Ovary (tissue), 10 donors: ENCODE measurements at places on chromosomes 7 and 10.
A peak's percentile ranks its signal among the peaks of the same experiment; 100 is the strongest.

- H3K27ac ChIP-seq, result no peak overlapping the region
- no peaks in the 10 kb centered on the region for H3K36me3 ChIP-seq
- DNase-seq, result no peak
- H3K4me1 ChIP-seq, result no peaks in the 10 kb centered on the region
- H3K27me3 ChIP-seq, result no peaks in the 10 kb centered on the region
Observed at GRCh38 chr7:126659124-126659523, 593.6 kb downstream of the GRM8 start.

DNA sequence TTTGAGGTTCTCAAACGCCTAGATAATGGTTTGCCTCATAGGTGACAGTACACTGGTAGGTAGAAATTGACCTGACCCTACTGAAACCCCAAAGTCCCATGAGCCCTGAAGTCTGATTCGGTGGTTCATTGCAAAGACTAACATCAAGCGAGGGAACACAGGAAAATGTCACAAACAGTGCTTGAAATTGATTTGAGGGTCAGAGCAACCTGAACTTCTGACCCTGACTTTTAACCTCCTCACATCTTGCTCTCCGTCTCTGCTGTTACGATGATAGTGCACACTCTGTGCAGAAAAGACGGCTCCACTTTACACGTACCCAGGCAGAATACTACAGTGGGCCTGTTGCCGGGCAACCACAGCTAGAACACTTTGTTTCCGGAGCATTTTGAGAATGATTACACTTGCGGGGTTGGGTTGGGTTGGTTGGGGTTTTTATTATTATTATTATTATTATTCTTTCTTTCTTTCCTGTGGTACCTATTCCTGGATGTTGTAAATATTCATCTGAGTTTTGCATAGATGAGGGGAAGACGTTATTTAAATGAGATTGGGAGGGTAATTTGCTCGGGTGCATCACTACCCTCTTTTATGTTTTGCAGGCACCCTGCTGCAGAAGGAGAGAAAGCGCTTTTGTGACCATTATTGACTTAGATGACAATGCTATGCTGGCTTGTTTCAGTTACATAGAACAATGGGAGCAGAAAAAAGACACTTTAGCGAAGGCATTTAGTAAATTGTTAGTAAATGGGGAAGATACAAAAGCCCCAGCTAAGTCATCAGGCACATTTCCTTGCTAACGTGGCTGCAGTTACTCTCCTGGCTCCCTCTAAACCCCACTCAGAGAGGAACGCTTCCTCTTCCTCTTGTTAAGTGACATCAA lies 438.1 kb upstream of the NRP1 start:
- no peak overlapping the region for H3K27ac ChIP-seq
- H3K4me1 ChIP-seq, result no peaks in the 10 kb centered on the region
- H3K36me3 ChIP-seq, result no peaks in the 10 kb centered on the region
- no peaks in the 10 kb centered on the region for H3K27me3 ChIP-seq

GRCh38 chr10:35545878-35546590 lies 59.1 kb upstream of the GJD4 start:
- no peak overlapping the region for H3K4me3 ChIP-seq
- peaks cover 3% of the 10 kb centered on the region for H3K4me1 ChIP-seq
- H3K27ac ChIP-seq, result no peak overlapping the region
- no peaks in the 10 kb centered on the region for H3K27me3 ChIP-seq
- H3K36me3 ChIP-seq, result no peaks in the 10 kb centered on the region
- DNase-seq, result no peak

DNA sequence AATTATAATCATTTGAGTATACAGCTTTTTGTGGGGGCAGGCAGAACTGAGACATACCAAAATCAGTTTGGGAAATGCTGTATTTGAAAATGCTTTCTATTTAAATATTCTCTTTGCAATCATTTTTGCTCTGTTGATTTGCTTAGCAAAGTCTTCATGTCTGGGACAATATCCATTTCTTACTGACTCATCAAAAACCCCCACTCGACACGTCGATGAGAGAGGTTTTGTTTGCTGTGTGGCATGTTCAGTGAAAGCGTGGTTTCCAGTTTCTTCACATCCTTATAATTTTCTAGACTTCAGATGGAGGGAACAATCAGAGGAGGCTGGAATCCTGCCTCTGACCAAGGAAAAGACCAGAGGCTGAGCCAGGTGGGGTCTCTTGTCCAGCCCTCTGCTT lies 28.9 kb downstream of the HTRA1 start:
- H3K4me3 ChIP-seq, result no peak overlapping the region
- H3K4me1 ChIP-seq, result peaks cover 29% of the 10 kb centered on the region
- no peak overlapping the region for H3K27ac ChIP-seq
- no peaks in the 10 kb centered on the region for H3K36me3 ChIP-seq
- no peaks in the 10 kb centered on the region for H3K27me3 ChIP-seq

- no peaks in the 10 kb centered on the region for H3K27me3 ChIP-seq
- H3K4me3 ChIP-seq, result no peak overlapping the region
- H3K27ac ChIP-seq, result no peak overlapping the region
- peak; percentile 62 for DNase-seq
- H3K4me1 ChIP-seq, result peaks cover 4% of the 10 kb centered on the region
Observed at GRCh38 chr10:12902135-12902572, 99.4 kb downstream of the CCDC3 start.

DNA sequence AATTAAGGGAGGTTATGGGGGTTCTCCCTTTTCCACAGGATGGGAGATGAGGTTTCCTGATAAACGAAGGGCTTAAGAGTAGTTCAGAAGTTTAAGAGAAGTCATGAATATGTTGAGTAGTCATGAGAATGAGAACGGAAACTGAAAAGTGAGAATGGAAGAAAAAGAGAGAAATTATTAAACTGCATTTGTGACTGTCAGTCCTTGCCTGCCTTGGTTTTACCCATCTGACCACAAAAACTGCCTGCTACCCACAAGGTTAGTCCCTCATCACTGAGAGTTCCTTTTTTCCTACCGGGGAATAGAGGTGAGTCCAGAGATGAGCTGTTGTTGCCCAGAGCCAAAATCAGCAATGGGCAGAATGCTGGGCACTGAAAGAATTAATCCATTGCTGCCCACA lies 174.1 kb upstream of the BET1 start:
- no peak for DNase-seq
- no peak overlapping the region for H3K4me3 ChIP-seq
- H3K36me3 ChIP-seq, result no peaks in the 10 kb centered on the region
- H3K27me3 ChIP-seq, result no peaks in the 10 kb centered on the region
- H3K27ac ChIP-seq, result no peak overlapping the region

DNA sequence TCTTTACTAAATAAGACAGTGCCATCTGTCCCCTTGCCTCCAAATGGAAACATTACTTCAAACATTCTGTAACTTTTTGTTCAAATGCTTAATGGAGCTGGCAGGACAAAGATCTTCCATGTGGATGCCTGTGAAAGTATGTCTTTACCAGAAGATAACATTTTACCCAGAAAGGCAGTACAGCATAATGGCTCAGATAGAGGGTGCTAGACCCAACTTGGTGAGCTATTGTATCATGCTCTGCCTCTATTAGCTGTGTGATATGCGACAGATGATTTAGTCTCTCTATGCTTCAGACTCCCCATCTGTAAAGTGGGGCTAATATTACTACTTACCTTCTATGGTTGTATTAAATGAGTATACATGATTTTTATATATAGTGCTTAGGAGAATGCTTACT lies 8.8 kb upstream of the SMKR1 start:
- H3K4me1 ChIP-seq, result no peaks in the 10 kb centered on the region
- DNase-seq, result no peak
- no peak overlapping the region for H3K27ac ChIP-seq
- H3K4me3 ChIP-seq, result no peak overlapping the region
- H3K27me3 ChIP-seq, result no peaks in the 10 kb centered on the region
